ENCODE measurements at places on chromosomes 7 and 10. TPM values are rescaled to one million over a fixed set of nuclear protein-coding genes. Genes with fewer than 3 reads are reported as not detected.

- no peak for DNase-seq
Measured at GRCh38 chr10:133125901-133126300, 34.1 kb upstream of the KNDC1 start.

DNA sequence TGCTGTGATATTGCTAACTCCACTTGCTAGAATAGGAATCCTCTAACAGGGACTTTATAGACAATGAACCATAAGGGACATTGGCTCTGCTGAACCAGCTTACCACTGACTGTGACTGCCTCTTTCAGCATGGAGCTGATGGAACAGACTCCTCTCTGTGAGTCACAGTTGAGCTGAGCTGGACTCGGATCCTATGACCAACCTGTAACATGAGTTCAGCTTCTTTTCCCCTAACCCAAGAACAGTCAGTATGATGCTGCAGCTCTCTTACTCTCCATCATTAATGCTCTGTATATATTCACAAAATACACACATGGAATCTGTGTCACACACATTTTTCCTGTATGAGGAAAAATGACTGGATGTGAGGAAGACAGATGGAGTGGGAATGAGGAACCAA, 177.9 kb upstream of the BET1 start:
- DNase-seq: no peak

Gene GPER1
- total RNA-seq: 4.5 TPM

DNA sequence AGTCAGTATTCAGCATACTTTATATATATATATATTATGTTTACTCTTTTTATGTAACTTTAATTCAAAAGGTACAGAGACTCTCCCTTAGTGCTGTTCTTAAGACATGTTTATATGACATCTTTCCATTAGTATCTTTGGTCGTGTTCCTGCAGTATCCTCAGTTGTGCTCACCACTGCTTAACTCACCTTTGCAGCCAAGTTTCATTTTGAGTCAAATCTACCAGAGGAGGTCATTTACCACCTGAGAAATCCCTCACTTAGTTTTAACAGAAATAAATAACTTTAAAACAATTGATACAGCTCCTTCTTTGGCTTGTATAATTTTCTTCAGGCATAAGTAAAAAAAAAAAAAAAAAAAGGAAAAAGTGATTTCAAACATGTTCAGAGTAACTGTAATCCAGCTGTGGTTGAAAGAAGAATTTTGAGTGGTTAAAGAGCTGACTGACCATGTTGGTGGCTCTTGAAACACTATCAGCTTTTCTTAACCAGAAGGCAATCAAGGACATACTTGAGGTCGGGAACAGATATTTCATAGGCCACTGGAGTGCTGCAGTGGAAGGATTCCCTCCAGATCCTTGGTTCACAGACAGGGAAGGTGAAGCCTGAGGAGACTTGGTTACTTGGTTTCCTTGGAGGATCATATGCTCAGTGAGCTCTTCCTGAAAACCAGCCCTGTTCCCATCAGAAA, 116.8 kb downstream of the AUTS2 start:
- DNase-seq: no peak

Gene PCDH15
- not detected for total RNA-seq

All from aorta (tissue), 5 donors.